PC-9 (cell line): ENCODE measurements at places on chromosomes 1 and 21. TPM values are rescaled to one million over a fixed set of nuclear protein-coding genes. Genes with fewer than 3 reads are reported as not detected.

Gene IBA57
- total RNA-seq: 7.8 and 13.8 TPM in 2 replicates

Gene C1orf87
- total RNA-seq: not detected in 2 replicates

Gene KCNK1
- 57.6 and 60.6 TPM in 2 replicates for total RNA-seq

GRCh38 chr1:94257444-94257843 is 20.1 kb upstream of the ARHGAP29 start:
- H3K4me3 ChIP-seq: no peak overlapping the region
- H3K27me3 ChIP-seq: no peaks in the 10 kb centered on the region
- peaks cover 11% of the 10 kb centered on the region for H3K36me3 ChIP-seq
- DNase-seq: no peak
- H3K4me1 ChIP-seq: peaks cover 84% of the 10 kb centered on the region

- H3K36me3 ChIP-seq: no peaks in the 10 kb centered on the region
- H3K4me3 ChIP-seq: no peak overlapping the region
- peaks cover 20% of the 10 kb centered on the region for H3K27me3 ChIP-seq
Observed at GRCh38 chr1:179781962-179782361, 38.9 kb downstream of the FAM163A start.

GRCh38 chr1:28815533-28816185 is 3.7 kb downstream of the OPRD1 start:
- no peaks in the 10 kb centered on the region for H3K36me3 ChIP-seq
- no peaks in the 10 kb centered on the region for H3K4me1 ChIP-seq
- H3K27me3 ChIP-seq: peaks cover 18% of the 10 kb centered on the region
- no peak overlapping the region for H3K4me3 ChIP-seq

DNA sequence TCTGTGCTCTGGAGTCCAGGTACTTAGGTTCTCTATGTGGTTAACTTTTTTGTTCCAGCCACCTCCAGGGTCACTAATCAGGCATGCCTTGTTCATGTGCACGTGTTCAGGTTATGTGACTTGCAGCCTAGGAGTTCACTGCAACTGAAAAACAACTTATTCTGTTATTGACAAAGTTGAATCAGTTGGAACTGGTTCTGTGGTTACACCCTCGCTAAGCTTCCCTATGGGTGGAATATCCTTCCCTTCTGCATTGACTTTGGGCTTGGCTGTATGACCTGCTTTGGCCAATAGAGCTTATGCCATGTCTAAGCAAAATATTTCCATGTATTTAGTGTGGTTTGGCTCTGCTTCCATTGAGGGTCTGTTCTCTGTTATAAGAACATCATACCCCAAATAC is 66.0 kb upstream of the DNAH14 start:
- H3K27me3 ChIP-seq: no peaks in the 10 kb centered on the region
- no peak overlapping the region for H3K27ac ChIP-seq

DNA sequence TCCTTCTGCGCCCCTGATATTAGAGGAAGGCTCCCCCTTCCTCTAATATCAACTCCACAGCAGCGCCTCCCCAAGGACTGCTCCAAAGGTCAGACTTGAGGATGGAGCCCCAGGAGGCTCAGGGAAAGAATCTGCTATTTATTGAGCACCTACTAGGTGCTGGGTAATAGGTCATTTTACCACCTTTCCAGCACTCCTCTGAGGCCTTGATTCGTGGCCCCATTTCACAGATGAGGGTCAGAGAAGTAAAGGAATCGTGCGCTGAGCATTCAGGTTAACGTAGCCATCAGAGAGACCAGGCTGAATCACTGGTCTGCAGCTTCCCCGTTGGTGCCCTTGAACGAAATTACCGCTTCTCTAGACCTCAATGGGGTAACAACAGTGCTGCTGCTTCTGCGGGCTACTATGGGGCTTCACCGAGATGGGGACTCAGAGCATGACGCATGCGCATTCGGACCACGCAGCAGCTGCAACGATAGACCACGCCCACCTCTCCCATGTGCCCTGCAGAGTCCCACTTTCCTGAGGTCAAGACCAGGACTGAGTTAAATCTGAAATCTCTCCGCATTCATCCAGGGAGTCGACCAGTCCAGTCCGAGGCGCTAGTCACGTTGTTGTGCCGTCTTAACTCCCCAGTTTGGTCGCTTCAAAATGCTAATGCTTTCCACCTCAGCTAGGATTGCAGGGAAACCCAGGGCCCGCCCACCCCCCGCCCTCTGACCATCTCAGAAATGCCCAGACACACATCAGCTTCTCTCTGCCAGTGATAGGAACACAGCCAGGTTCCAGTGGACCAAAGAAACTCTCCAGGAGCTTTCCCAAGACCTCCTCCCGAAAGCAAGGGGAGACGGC is 12.9 kb downstream of the CAMK2N1 start:
- H3K36me3 ChIP-seq: no peaks in the 10 kb centered on the region
- DNase-seq: no peak
- peaks cover 34% of the 10 kb centered on the region for H3K4me1 ChIP-seq
- H3K4me3 ChIP-seq: no peak overlapping the region
- no peaks in the 10 kb centered on the region for H3K27me3 ChIP-seq

DNA sequence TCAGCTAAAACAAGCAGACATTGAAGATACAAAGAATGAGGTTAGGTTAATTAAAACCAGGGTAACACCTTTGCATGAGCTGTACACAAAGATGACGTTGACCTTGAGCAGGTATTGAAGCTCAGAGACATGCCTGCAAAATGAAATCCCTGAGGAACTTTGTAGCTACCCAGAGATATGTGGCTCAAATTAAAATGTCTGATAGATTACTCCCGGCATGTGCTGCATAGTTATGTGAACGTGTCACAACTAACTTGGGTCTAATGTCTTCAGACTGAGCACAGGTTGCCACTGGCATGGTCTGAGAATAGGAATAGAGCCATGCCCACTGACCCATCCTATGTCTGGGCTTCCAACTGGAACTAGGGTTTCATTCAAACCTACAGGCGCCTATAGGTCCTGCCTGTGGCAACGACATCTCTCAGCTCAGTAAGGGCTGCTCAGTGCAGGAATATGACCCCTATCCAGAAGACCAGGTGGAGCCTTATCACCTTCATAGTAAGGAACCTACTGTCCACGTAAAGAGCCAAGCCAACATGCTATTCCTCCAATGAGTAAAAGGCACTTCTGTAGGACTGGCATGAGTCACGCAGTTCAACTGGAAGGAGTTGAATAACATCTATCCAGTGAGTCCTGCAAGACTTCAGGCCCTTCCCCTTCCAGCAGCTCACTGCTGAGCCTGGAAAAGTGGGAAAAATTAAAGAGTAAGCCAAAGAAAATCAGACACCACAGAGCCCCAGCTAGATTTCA is 60.7 kb downstream of the PRKAB2 start:
- H3K27ac ChIP-seq: no peak overlapping the region
- no peak overlapping the region for H3K4me3 ChIP-seq
- no peaks in the 10 kb centered on the region for H3K36me3 ChIP-seq
- H3K4me1 ChIP-seq: no peaks in the 10 kb centered on the region
- peaks cover 16% of the 10 kb centered on the region; the same call in 1 of the 2 replicates for H3K27me3 ChIP-seq
- no peak for DNase-seq

DNA sequence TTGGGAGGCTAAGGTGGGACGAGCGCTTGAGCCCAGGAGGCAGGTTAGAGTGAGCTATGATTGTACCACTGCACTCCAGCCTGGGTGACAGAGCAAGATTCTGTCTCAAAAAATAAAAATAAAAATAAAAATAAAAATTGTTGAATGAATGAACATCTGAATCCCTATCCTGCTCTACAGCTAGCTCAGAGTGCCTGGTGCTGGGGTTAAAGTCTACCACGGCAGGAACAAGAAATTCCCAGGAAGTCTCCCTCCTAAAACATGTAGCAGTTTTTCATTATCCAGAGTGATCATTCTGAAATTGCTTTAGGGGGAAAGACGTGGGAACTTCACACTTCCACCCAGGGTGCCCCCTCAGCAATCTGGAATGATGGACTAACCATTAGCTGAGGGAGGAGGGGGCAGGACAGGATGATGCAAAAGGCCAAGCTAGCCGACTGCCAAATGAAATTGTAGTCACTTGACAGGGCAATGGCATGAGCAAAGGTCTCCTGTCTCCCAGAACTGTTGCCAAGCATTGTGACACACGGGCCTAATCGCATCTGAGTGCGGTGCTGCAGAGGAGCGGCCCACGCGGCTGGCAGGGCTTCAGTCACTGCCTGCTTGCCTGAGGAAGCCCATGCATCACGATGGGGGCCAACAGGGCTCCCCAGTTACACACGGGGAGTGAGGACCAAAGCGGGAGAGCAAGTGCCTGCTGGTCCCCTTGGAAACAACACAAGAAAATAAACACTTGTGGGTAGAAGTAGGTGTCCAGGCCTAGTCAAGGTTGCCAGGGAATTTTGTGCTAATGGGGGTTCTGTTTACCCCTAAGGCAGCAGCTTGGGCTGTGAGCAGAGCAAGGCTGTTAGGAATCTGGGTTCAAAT is 85.7 kb downstream of the NENF start:
- no peak overlapping the region for H3K27ac ChIP-seq
- H3K4me1 ChIP-seq: peaks cover 11% of the 10 kb centered on the region
- H3K4me3 ChIP-seq: no peak overlapping the region

GRCh38 chr1:246591504-246591903 is 25.2 kb downstream of the CNST start:
- no peak for DNase-seq
- no peaks in the 10 kb centered on the region for H3K36me3 ChIP-seq

DNA sequence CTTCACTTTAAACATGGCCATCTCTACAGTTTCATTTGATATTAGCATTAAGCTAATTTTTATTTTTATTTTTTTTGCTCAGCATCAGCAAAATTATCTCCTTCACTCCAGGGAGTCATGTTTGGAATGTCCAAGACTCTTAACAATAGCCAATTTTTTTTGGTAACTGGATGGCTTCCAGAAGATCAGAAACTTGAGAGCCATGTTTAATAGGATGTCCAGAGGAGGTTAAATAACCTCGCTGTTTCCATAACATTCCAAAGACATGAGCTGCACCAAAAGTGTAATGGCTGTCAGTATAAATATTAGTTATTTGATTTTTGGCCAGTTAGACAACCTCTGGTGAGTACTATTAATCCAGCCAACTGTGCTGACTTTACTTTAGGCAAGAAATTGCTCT is 80.7 kb downstream of the DNTTIP2 start:
- peak overlapping the region; percentile 21 for H3K27ac ChIP-seq
- no peak overlapping the region for H3K4me3 ChIP-seq
- no peaks in the 10 kb centered on the region for H3K27me3 ChIP-seq
- H3K36me3 ChIP-seq: peaks cover 10% of the 10 kb centered on the region; the same call in 1 of the 2 replicates
- peaks cover 21% of the 10 kb centered on the region for H3K4me1 ChIP-seq

- H3K4me1 ChIP-seq: no peaks in the 10 kb centered on the region
- H3K36me3 ChIP-seq: no peaks in the 10 kb centered on the region
- H3K27me3 ChIP-seq: peaks cover 25% of the 10 kb centered on the region
- H3K27ac ChIP-seq: no peak overlapping the region
Observed at GRCh38 chr21:44421901-44422840, 33.1 kb upstream of the LRRC3 start.

DNA sequence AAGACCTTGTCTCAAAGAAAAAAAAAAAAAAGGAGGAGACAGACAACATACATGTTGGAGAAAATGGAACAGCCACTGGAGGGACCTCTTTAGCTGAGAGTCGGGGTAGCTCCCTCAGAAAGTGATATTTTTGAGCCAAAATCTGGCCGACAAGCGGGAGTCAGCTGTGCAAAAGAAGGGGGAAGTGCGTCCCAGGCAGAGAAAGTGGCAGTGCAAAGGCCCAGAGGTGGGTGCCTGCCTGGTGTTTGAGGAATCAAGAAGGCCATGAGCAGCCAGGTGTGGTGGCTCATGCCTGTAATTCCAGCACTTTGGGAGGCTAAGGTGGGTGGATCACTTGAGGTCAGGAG is 6.1 kb upstream of the CROCC start:
- no peaks in the 10 kb centered on the region for H3K27me3 ChIP-seq
- no peak for DNase-seq
- no peaks in the 10 kb centered on the region for H3K36me3 ChIP-seq
- H3K27ac ChIP-seq: no peak overlapping the region

DNA sequence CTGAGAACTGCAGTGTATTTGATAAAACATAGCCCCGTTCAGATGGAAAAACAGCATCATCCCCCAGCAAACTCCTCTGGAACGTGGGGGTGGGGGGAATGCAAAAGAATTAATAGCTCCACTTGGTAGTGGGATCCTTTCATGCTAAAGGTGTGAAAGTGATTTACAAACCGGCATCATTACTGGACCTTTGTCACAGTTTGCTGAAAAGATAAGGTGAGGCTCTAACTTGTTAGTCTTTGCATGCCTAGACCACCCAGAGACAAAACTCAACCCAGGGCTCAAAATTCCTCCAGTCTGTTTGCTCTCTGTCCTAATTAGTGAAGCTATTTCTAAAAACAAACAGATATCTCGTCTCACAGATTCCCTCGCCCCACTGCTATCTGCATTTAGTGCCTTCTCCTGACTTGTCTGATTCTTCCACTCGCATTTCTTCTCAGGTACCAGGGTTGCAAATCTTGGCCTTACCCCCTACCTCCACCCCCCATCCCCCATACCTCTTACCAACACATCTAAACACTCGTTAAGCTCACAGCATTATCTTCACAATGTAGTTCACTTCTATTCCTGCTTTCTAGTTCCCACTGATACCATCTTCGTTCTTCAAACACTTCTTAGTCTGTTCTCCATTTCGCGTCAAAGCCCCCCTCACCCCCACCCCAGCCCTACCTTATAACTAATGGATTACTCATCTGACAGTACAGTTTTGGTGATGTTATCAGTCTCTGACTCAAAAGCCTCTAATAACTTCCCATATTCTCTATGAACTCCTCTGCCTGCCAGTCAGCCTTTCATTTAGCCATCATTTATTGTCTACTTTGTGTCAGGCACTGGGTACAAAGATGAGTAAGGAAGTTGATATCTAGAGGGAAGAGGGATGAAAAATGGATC is 11.8 kb downstream of the IER5 start:
- no peaks in the 10 kb centered on the region for H3K27me3 ChIP-seq
- no peaks in the 10 kb centered on the region for H3K36me3 ChIP-seq
- H3K4me1 ChIP-seq: peaks cover 60% of the 10 kb centered on the region

GRCh38 chr21:34687065-34687464 is 18.3 kb downstream of the CLIC6 start:
- no peak overlapping the region for H3K4me3 ChIP-seq
- peaks cover 24% of the 10 kb centered on the region for H3K4me1 ChIP-seq
- no peak for DNase-seq

DNA sequence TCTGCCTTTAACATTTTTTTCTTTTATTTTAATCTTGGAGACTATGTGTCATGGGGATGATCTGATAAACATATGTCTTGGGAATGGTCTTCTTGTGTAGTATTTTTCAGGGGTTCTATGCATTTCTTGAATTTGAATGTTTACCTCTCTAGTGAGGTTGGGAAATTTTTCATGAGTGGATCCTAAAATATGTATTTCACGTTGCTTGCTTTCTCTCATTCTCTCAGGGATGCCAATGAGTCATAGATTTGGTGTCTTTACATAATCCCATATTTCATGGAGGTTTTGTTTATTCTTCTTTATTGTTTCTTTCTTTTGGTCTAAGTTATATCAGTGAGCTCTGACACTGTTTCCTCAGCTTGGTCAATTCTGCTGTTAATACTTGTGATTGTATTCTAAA is 1237.2 kb downstream of the PLA2G4A start:
- no peak for DNase-seq
- H3K36me3 ChIP-seq: no peaks in the 10 kb centered on the region
- no peaks in the 10 kb centered on the region for H3K4me1 ChIP-seq
- H3K27me3 ChIP-seq: no peaks in the 10 kb centered on the region
- no peak overlapping the region for H3K4me3 ChIP-seq

GRCh38 chr21:41953249-41953830 is 478 bp downstream of the C2CD2 start:
- DNase-seq: no peak
- H3K4me1 ChIP-seq: peaks cover 54% of the 10 kb centered on the region
- H3K4me3 ChIP-seq: peak overlapping the region; percentile 84
- H3K27me3 ChIP-seq: no peaks in the 10 kb centered on the region
- H3K36me3 ChIP-seq: no peaks in the 10 kb centered on the region
